CD4-positive, alpha-beta T cell treated with Interleukin-12 subunit alpha and Interleukin-12 subunit beta, for 1 hour (primary cell): ENCODE measurements at places on chromosomes 5 and 9.

DNA sequence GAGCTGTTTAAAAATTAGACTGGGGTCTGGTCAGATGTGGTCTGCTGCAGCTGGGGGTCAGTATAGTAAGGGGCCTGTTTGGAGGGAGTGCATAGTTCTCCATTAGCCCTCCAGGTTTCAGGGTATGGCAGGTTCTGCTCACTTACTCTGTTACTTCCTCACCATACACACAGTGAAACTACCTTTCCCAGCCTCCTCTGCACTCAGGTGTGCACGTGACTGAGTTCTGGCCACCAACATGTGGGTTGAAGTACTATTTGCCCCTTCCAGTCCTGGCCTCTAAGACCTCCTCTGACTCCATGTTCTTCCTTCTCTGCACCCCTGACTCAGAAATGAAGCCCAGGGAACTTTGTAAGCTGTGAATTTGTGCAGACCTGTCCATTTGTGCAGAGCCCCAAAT lies 190.5 kb upstream of the CLINT1 start:
- no peak for DNase-seq

DNA sequence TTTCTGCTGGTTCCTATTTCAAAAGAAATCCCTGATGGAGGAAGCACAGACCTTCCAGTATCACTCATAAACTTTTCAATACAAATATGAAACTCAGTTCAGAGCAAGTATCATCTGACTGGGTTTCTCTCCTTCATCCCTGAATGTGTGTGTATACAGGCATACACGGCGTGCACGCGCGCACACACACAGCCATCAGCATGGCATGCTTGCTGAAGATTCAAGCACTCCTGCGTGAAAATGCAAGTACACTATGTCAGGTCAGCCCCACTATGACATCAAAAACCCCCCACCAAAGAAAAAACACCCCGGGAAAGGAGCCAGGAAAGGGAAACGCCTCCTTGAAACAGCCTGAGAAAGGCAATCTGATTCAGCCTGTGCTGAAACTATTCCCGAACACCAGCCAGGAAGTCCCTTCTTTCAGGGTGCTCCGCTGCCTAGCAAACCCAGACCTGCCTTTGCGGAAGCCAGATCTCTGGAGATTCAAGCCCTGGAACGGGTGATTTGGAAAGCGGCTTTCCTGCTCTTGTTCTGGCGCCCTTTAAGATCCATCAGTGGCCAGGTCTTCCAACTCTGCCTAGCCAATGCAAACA lies 831 bp downstream of the KLHL3 start:
- DNase-seq = peak; percentile 9

DNA sequence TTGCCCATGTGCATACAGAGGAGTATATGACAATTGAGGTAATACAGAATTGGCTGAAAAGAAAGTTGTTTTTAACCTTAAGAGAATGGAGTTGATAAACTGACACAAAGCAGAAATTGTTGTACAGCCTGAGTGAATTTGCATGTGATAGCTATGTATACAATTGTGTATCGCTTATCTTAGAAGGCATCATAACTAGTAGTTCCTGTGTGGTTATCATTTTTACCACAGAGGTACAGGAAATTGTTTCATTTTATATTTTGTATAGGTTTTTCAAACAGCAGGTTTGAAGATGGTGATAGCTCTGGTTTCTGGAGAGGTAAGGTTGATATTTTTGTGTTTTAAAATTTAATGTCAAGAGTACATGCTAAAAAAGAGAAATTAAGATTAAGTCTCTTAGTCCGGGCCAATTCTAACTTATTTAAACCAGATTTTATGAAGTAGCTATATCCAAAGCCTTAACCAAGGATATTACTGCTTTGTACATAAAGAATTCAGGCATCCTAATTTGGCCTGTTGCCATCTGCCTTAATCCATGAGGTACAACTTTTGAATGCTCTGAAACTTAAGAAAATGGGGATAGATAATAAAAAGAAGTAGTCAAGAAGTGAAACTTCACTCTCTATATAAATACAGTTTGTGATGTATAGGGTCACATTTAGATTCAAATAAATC lies 26.0 kb downstream of the DDX4 start:
- peak; percentile 22 for DNase-seq

DNA sequence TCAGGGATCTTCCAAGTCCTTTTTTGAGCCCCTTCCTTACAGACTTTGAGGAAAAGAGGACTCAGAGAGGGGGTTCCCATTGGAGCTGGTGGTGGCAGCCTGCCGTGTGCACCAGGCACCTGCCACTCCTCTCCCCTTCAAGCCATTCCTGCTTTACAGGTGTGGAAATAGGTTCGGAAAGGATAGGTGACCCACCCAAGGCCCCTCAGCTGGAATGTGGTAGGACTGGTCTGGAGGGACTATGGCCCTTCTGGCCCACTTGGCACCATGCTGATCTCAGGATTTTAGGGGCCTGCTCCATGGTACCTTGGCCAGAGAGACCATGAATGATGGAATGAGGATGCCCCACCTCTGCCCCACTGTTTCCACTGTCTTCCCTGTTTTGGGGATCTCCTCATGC lies 1.4 kb downstream of the GALNT12 start:
- no peak for DNase-seq

GRCh38 chr5:159680095-159680494 lies 236.2 kb upstream of the ADRA1B start:
- DNase-seq = no peak

GRCh38 chr5:15533129-15533893 lies 33.3 kb downstream of the FBXL7 start:
- DNase-seq = no peak

DNA sequence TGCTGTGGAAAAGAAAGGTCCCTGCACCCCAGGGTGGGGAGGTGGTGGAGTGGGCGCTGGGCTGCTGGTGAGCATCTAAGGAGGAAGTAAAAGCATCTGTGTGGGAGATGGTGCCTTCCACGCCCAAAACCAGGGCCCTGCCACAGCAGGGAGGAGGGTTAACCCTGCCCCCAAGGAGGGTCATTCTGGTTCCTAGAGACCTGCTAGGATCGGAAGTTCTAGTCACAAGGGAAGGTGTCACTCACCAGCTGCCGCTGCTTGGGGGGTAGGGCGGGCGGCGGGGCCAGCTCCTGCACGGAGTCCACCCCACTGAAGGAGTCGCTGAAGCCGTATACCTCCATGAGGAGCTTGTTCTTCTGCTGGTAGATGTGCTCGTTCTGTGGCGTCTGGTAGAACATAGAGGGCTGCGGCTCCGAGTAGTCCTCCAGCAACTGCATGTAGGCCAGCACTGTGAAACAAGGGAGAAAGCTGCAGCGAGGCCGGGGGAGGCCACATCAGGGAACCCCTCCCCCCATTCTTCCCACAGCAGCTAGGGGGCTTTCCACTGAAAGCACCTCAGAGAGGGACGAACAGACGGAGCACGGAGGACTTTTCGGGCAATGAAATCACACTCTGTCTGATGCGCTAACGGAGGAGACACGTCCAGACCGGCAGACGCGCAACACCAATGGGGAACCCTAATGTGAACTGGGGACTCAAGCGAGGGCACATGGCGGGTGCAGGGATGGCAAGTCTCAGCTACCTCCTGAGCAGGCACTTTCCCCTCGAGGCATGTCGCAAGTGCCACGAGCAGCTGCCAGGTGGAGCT lies 76.4 kb downstream of the PRRT1B start:
- peak; percentile 38 for DNase-seq

- DNase-seq = no peak
Measured at GRCh38 chr5:24855485-24855884, 210.7 kb upstream of the CDH10 start.

DNA sequence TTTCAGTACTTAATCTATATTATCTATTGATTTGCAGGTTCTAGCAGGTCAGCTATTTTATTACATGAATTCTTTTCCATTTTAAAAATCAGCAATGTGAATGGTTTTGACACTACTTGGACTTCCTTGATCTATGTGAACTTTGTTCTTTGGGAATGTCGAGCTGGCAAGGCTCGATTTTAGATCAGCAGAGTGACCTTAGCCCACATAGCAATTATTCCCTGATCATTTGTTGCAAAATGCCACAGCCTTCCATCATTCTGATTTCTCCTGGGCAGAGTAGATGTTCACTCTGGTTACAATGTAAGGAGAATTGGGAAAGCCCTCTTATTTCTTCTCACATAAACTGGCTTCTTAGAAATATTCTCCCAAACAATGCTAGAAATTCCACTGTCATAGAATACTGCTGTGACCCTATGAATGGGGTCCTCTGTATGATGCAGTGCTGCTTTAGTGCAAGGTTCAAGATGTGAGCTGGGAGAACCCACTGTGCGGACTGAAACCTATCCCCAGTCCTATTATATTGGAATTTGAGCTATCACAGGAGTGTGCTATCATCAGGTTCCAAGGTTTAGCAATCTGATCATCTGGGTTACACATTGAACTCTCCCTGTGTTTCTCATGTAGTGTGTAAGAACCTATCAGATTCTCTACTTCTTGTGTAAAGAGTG lies 15.7 kb upstream of the GDA start:
- no peak for DNase-seq

- DNase-seq = no peak
Measured at GRCh38 chr5:126552614-126553013, 42.4 kb downstream of the ALDH7A1 start.

- no peak for DNase-seq
Measured at GRCh38 chr9:123796618-123797484, 133.1 kb downstream of the DENND1A start.

DNA sequence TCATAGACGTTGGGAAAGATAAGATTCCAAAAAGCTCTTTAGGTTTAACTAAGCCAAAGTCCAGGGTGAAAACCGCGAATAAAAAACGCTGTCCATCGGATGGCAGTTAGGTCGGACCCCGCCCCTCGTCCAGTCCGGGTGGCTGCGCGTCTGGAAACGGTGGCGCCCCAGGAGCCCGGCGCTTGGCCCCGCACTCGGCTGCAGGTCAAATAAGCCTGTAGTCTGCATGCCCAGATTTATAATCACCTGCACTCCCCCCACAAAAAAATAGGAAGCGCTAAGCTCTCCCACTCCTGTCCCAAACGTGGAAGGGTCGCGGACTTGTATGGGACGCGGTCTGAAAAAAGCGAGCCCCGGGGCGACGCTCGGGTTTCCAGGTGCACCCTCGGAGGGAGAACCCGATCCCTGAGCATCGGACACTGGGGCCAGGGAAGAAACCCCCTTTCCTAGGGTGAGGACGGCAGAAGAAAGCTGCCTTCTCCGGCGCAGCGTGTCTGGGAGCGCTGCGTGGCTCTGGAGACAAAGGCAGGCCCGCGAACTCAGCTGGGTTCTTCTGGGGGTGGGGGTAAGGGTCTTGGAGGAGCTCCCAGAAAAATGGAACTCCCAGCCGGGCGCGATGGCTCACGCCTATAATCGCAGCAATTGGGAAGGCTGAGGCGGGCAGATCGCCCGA lies 923 bp upstream of the ZBTB5 start:
- DNase-seq = peak; percentile 16

GRCh38 chr5:180807046-180807445 lies 4.4 kb upstream of the MGAT1 start:
- no peak for DNase-seq
